ENCODE measurements at places on chromosomes 2 and 18.

- DNase-seq: no peak
Measured at GRCh38 chr2:19677825-19678518, 223.8 kb downstream of the TTC32 start.

DNA sequence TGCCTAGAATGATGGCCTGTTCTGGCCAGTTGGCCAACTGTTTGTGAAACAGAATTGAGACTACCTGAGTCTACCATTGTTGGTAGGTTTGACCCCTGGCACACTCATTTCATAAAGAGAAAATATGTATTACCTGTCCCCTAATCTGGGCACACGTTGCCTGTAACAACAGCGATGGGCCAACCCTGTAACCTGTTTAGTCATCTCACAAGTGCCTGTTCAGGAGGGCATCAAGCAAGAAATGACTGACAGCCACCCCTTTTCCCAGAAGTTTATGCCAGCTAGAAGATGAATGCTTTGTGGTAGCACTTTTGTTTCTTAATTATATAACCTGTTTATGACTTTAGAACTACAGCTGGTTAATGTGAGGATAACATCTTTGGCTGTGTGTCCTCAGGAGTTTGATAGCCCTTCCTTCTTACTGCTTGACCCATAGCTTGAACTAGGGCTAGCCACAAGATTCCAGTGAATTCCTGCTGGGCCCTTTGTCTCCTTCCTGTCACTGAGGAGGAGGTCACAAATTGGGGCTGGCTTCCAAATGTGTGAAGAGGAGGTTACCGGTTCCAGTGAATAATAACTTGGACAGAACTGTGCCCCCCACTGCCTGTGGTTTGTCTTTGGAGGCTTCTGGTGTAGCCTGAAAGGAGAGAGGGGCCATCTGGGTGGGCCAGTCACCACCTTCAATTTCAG, 273.9 kb upstream of the EPAS1 start:
- DNase-seq: no peak

GRCh38 chr2:170930991-170931266, 1.9 kb downstream of the GORASP2 start:
- no peak for DNase-seq

- no peak for DNase-seq
Measured at GRCh38 chr2:233553366-233553765, 13.2 kb downstream of the USP40 start.
